MG63 (cell line): ENCODE measurements at places on chromosomes 5 and 9. TPM values are rescaled to one million over a fixed set of nuclear protein-coding genes. Genes with fewer than 3 reads are reported as not detected.

The GRM6 gene
- not detected in 2 replicates for total RNA-seq

The SSNA1 gene
- 161 and 267 TPM in 2 replicates for total RNA-seq

The HMCN2 gene
- total RNA-seq: 0.20 TPM in 1 of 2 replicates, not detected in the other

The PCDHGC5 gene
- 0.46 TPM in 1 of 2 replicates, not detected in the other for total RNA-seq

The LHFPL2 gene
- total RNA-seq: 14.0 and 15.3 TPM in 2 replicates

The FOXE1 gene
- not detected in 2 replicates for total RNA-seq

The UGT3A1 gene
- not detected in 2 replicates for total RNA-seq

The ZNF79 gene
- total RNA-seq: 3.3 and 4.4 TPM in 2 replicates

The DOCK2 gene
- total RNA-seq: 0.39 and 12.6 TPM in 2 replicates

The OTULIN gene
- total RNA-seq: 19.1 and 71.5 TPM in 2 replicates

DNA sequence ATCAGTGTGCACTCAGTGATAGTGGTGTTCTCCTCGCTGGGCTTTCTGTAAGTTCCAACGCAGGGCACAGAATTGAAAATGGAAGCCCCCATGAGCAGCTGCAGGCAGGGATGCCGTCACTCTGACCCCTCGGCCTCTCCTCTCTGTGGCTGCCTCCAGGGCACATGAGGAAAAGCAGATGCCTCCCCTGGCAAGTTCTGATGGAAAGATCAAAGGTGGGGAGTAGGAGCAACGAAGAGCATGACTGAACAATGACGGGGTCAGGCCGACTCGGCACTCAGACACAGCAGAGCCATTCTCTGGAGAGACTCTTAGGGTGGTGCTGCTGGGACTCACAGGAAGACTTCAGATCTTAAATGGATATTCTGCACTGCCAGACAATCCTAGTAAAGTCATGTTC lies 65.6 kb upstream of the CKMT2 start:
- no peak for DNase-seq

DNA sequence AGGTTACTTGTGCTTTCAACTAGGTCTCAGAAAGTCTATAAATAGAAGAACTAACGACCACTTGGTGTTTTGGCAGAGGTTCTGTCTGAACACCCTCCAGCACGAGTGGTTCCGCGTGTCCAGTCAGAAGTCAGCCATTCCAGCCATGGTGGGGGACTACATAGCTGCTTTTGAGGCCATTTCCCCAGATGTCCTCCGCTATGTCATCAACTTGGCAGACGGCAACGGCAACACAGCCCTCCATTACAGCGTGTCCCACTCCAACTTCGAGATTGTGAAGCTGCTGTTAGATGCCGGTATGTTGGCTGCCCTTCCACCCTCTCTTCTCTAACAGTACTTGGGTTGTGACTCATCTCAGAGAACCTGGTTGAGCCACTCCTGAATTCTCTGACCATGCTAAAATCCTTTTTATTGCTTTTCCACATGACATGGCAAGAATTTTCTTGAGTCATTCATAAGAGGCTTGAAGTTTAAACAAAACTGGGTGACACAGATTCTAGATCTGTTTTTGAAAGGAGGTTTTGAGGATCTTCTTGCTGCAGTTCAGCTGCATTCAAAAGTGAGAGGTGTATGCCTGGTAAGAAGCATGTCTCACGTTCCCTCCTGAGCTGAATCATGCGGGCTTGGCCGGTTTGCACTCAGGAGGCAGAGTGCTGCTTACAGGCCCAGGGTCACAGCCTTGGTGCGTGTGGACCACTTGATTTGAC lies 103.1 kb upstream of the DMRT1 start:
- peak; percentile 88 for DNase-seq

DNA sequence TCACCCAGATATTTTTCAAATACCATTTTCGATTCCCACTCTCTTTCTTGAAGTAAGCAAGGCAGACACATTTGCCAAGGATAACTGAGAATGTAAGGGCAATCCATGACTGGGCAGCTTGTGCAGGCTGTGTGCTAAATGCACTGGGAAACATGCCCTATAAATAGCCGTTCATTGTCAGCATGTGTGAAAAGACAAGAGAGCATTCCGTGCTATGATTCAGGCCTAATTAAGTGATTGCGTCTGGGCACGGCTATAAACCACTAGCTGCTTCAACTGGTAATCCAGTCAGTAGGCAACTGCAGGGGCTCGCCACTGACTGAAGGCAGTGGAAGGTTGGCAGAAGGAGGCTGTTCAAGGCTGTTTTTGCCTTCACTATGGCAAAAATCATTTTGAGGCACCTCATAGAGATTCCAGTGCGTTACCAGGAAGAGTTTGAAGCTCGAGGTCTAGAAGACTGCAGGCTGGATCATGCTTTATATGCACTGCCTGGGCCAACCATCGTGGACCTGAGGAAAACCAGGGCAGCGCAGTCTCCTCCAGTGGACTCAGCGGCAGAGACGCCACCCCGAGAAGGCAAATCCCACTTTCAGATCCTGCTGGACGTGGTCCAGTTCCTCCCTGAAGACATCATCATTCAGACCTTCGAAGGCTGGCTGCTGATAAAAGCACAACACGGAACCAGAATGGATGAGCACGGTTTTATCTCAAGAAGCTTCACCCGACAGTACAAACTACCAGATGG lies at the start of gene HSPB3:
HSPB3 (plus strand) TSS at position 287 of the 745 bp plus-strand sequence; CDS start at position 378, 91 bp downstream.
- peak; percentile 81 for DNase-seq

DNA sequence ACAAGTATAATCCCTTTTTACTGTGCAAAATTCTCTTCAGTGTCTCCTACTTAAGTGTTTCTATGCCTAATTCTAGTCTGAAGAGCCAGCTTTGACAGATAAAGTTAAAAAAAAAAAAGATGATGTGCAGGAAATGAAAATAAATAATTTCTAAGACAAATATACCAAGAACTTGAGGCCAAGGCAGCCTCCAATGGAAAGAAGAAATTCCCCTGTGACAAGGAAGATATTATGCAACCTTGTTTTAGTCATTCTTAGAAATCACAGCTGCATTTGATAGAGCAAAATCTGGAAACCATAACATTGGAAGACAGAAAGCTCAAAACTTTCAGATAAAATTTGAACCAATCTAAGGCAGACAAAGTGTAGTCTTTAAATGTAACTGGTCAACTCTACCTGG lies 375.9 kb upstream of the TLE4 start:
- peak; percentile 6 for DNase-seq

DNA sequence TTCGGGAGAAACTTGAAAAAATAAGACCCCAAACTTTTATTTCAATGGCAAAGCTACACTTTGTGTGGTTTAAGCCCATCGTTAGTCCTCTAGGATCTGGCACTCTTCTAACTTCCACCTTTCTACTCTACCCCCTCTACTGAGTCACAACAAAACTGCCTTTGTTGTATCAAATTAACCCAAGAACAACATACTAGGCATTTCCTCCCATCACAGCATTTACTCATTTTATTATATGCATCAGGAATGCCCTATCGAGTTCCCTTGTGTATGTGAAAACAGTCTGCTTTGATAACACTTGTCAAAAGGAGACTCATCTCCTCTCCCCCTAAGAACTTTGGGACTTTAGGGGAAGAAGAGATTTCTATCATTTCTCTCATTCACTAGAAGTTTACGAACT lies 158.9 kb upstream of the FREM1 start:
- no peak for DNase-seq
